Coronary artery (tissue), 2 donors: ENCODE measurements at places on chromosomes 12 and 14.

DNA sequence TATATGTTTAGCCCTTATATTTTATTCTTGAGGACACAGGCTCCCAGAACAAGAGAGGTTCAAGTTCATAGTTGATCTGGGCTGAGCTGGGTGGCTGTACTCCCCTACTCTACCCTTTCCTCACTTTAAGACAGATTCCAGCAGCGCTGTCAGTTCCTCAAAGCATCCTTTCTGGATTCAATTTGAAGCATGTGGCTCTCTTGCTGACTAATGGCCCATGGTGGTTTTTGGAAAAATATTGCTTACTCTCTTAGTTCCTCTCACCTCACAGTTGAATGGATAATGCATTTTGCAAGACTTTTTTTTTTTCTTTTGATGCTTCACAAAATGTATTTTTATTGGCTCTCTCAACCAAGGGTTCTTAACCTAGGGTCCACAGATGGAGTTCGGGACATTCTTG is 4.1 kb downstream of the PELI2 start:
- no peak for DNase-seq

- no peak for DNase-seq
These were observed 578.6 kb downstream of the SLC16A7 start for GRCh38 chr12:60174476-60174875.

- DNase-seq = no peak
These were observed 80.8 kb downstream of the PAPOLA start for GRCh38 chr14:96582995-96583394.

- no peak for DNase-seq
These were observed 12.3 kb downstream of the SEL1L start for GRCh38 chr14:81521356-81521755.

- DNase-seq = no peak
These were observed 167.6 kb downstream of the SLC41A2 start for GRCh38 chr12:104790296-104791125.

DNA sequence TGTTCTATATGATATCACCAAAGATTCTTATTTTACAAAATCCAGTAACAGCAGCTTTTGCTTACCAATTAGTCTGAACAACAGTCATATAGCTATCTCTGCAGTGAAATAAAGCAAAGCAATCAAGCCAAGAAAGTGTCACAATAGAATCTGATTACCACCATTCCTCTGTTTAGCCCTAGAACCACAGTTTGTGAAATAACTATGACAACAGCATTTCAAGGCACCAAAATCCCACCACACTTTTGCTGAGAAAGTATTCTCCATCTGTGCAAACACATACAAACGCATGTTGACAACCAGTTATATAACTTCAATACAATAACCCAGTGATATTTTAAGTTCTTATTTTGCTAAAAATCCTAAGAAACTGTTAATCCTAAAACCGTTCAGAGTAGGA is 7.4 kb downstream of the PPP1R13B start:
- no peak for DNase-seq
